ENCODE measurements at places on chromosomes 2 and 18.
A peak's percentile ranks its signal among the peaks of the same experiment; 100 is the strongest.

- DNase-seq, result no peak
Measured at GRCh38 chr2:237134321-237135230, 48.9 kb downstream of the COPS8 start.

DNA sequence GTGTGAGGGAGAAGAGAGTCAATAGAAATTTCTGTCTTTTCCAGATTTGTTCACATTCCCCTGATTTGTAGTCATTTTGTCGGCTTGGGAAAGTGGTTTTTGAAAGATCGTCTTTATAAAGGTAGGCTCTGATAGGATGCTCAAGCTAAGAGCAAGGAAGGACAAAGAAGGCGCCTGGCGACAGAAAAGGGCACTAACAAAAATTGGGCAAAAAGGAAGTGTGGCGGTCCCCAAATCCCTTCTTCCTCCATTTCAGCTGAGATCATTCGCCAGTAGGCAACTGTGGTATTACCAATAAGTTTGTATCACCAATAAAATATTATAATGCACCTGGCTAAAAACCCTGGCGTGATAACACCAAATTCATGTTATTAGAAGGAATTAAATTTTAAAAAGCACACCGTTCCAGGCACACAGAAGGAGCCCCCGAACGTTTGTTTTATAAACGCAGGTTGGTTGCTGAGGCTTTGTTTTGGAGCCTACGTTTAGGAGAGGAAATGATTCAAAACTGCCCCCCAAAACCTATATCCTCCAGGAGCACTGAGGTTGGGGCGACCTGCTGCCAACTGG lies 756 bp upstream of the PTPN4 start:
- no peak for DNase-seq

GRCh38 chr2:37441055-37441454 lies 96.6 kb downstream of the QPCT start:
- DNase-seq, result no peak

DNA sequence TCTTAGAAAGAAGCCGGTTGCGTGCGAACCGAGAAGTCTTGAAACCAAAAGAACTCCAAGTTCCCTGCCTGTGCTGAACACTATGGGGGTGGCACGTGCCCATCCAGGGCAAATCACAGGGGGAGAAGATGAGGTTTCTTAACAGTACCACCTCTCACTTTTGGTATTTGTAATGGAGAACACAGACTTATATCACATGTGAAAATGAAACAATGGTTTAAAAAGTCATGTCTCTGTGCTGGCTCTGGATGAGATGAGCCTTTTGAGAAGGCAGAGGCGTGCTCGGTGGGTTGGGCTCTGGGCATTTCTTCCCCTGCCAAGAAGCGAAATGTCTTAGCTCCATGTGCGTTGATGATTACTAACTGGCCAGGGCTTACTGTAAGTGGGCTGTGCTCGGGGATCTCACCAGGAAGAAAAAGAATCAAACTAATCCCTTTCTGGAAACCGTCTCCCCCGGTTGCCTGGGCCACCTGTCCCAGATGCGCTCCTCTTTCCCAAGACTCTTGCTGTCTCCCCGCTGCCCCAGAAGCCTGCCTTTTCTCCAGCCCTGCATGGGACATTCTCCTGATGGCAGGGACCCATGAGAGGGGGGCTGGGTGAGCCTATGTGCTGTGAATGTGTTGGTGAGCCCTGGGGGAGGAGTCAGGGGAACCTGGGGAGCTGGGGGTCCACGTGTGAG lies 252.9 kb downstream of the PRKCE start:
- DNase-seq, result peak; percentile 66

DNA sequence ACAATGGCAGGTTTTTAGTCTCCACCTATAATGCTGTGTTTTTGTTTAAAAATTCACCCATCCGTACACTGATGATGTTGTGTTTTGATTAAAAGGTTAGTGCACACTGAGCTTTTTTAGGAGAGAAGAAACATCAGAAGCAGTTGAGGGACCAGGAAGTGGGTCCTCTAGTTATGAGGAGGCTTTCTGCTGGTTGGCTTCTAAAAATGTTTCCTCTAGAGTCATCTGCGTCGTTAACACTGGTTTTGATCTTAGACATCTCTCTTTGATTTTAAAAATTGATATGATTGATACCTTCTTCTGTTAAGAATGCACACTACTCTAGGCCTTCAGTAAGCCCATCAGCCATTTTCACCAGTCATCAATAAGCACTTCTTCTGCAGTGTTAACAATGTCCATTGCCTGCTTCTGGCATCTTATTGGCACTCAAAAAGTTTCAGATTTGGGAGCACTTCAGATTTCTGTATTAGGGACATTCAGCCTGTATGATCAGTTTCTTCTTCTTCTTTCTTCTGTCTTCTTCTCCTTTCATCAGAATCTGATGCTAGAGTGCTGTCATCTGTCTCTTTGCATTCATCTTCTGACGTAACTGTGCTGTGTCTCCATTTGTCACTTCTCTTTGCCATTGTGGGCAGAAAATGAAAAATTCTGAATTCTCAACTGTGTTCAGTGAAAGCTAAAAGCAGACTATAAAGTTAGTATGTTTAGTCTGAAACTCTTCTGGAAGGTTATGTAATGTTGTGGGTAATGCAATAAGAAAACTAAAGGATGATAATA lies 56.3 kb downstream of the PHLPP1 start:
- DNase-seq, result peak; percentile 13

GRCh38 chr2:189751080-189751658 lies 11.4 kb downstream of the OSGEPL1 start:
- DNase-seq, result peak; percentile 57

DNA sequence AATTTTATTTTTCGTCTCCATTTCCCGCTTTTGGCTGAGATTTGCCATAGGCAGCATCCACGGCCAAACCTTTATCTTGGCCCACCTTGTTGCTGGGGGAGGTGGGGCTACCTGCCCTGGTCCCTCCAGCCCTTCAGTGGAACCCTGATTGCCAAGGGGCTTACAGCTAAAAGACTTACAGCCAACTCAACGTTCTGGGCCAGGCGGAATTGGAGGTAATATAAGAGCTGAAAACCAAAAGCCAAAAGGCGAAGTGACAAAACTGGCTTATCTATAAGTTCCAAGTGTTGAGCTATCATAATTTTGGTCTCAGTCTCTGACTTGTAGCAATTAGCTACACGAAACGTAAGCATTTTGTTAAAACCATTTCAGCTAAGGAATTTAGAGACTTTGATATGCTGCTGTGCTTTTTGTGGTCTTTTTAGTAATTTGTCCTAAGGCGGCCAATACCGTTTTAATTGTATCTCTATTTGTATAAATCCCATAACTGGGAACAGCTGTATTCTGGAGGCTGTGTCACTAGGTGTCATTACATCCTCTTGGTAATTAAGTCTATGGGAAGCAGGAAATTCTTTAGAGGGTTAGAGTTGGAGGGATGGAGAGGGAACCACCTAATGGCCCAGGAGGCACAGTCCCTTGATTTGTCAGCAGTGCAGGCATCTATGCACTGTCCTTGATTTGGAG lies 24.0 kb downstream of the PDCD1 start:
- DNase-seq, result no peak

DNA sequence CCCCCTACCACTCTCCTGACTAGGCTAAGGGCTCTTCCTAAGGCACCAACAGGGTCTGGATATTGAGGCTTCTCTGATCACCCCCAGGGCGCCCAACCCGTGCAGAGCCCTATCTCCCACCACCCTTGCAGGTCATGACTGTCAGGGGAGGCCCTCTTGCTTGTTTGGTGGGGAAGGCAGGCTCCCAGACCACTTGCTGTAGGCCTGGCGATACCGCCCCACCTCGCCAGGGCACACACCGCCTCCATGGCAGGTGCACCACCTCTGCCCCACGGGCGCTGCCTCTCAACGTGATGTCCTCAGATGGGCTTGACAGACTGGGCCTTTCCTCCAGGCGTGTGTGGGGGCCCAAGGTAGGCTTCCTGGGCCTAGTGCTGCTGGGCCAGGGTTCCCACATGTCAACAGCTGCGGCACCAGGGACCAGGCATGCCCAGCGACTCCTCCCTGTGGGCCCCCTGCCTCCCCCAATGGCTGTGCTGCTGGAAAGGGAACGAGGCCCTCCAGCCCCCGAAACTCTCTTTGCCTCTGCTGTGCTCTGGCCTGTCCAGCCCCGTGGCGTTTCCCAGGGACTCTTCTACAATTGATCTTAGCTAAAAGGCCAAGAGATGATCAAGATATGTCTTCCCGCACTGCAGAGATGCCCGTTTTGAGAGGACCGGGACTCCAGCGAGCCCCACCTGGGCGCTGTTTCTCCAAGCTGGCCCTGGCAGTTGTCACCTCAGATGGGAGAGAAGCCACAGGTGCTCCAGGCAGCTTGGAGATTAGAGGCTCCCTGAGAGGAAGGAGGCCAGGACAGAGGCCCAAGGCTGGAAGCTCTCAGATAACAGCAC lies 7.5 kb downstream of the NPPC start:
- no peak for DNase-seq

DNA sequence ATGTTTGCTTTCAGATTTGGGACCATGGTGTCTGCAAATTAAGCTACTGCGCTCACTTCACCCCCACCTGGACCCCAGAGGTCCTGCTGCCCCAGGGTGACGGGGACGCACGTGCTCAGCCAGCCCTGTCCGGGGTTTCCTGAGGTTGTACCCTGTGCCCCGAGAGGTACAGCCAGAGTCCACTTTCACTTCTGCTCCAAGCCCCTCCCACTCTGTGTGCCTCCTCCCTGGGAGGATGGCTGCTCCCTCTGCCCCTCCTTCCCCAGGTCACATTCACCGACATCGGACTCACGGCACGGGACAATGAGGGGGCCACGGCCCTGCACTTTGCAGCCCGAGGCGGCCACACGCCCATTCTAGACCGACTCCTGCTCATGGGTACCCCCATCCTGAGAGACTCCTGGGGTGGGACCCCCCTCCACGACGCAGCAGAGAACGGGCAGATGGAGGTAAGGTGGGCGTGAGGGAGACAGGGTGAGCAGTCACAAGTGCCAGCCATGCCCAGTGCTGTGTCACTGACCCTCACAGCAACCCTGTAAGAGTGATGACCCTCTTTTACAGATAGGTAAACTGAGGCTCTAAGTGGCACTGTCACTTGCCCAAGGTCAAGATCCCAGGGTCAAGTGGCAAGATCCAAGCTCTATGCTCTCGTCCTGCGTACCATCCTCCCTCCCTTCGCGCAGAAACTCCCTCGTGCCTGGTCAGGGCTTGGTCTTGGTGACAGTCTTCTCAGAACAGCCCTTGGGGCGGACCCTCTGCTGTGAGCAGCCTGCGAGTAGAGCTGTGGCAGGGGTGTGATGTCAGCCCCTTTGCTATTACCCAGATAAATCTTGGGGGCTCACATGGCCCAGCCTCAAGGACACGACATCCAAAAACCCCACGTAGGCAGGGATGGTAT lies 7.6 kb downstream of the ESPNL start:
- DNase-seq, result peak; percentile 3

- DNase-seq, result peak; percentile 1
Measured at GRCh38 chr2:120390381-120391055, 44.6 kb downstream of the INHBB start.

DNA sequence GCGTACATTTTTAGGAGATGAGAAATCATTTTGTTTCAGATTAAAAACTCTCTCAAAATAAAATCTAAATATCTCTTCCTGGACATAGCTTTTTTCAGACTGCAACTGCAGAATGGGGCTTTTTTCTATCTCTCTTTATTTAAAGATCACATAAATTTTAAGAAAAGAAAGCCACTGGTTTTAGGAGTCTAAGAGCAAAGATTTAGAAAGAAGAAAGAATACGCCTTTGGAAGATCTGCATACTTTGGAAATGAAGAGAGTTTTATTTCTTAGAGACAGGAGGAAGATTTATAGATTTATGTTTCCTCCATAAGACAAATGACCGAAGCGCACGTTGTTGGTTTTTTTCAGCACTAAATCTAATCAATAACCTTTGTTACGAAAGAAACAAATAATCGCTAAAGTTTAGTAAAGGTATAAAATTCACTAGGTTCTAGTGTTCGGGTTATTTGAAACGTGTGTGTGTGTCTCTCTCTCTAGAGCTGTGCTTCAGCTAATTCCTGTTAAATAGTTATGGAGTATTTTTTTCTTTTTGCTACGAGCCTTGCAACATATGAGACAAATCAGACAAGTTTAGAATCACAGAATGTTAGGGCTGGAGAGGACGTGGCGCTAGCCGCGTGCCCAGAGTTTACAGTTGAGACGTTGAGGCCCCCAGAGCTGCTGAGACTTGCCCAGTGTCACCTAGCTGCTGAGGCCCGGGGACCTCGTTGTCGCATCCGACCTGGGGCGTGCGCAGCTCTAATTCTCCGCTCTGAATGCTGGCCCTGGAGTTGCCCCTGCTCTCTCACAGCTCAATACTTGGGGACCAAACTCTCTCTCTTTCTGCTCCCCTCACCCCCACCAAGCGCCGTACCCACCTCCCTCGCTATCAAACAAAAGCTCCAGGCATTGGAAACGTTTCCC lies 69.9 kb downstream of the CTAGE1 start:
- DNase-seq, result peak; percentile 15

GRCh38 chr2:112174383-112174782 lies 36.2 kb downstream of the FBLN7 start:
- DNase-seq, result no peak

DNA sequence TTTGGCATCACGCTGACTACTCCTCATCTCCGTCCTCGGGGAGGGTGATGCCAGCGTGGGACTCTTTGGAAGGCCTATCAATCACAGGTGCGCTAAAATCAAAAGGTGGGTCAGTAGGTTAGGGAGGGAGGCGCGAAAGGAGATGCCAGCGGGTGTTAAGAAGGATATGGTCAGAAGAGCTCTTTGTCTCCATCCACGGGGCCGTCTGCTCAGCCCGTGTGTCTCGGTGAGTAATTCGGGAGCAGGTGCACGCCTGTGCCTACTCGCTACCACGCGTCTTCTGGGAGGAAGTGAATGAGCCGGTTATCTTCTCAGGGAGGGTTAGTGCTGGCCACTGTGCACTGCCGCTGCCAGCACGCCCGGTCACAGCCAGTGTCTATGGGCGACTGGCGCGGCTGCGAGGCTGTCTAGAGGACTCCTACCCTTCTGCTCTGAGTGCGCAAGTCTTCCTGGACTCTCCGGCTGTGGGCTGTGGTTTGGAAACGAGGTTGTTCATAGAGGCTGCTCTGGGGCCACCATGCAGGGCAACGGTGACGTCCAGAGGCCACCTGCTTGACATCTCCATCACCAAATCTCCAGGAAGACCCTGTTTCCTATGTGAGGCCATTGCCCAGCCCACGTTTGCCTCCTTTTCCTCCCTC lies 153.4 kb downstream of the MBP start:
- no peak for DNase-seq

- no peak for DNase-seq
Measured at GRCh38 chr2:170262806-170263205, 84.9 kb downstream of the MYO3B start.

GRCh38 chr2:78606895-78607294 lies 418.6 kb upstream of the REG3G start:
- no peak for DNase-seq

- DNase-seq, result no peak
Measured at GRCh38 chr18:72922895-72923294, 55.1 kb upstream of the NETO1 start.

GRCh38 chr2:99624677-99625076 lies 134.9 kb upstream of the REV1 start:
- no peak for DNase-seq

All from activated CD4-positive, alpha-beta T cell treated with anti-CD3 and anti-CD28 coated beads for 36 hours (primary cell).